ENCODE measurements at places on chromosomes 7 and 10.
A peak's percentile ranks its signal among the peaks of the same experiment; 100 is the strongest.

GRCh38 chr10:57628592-57629284, 639.0 kb downstream of the IPMK start:
- DNase-seq, result no peak

- DNase-seq, result no peak
Measured at GRCh38 chr10:22483132-22483531, 137.8 kb downstream of the SPAG6 start.

- no peak for DNase-seq
Measured at GRCh38 chr10:85651497-85651882, 715.1 kb downstream of the GRID1 start.

DNA sequence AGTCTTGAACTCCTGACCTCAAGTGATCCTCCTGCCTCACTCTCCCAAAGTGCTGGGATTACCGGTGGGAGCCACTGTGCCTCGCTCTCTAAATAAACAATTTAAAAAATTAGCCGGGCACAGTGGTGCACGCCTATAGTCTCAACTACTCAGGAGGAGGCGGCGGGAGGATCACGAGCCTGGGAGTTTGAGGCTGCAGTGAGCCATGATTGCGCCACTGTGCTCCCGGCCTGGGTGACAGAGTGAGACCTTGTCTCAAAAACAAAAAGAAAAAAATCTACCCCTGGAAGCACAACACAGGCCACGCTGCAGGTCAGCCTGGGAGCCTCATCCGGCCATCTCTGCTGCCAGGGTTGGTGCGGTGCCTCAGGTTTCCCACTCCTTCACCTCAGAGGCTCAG, 3.8 kb upstream of the EIF3B start:
- DNase-seq, result no peak

- no peak for DNase-seq
Measured at GRCh38 chr7:75957021-75957736, 37.2 kb downstream of the TMEM120A start.

DNA sequence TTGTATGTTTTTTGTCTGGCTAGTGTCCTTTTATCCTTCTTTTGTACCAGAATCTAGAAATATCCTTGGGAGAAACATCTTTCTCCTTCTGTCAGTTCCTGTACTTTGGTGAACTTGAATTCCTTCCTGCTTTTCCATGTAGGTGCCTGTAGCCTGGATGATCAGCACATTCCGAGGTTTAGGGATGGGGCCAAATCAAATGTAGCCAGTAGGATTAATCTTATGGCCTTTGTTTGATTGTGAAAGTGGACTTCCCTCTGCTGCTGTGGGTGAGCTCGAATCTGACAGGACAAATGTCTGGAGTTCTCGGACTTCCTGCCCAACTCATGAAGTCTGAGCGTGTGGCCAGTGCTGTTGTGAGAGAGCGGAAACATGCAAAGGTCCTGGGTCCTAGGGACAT, 33.2 kb upstream of the NAMPT start:
- DNase-seq, result no peak

GRCh38 chr7:97116308-97116707, 1.2 kb upstream of the SDHAF3 start:
- DNase-seq, result peak; percentile 20

- DNase-seq, result no peak
Measured at GRCh38 chr7:86760236-86760635, 116.5 kb downstream of the GRM3 start.

DNA sequence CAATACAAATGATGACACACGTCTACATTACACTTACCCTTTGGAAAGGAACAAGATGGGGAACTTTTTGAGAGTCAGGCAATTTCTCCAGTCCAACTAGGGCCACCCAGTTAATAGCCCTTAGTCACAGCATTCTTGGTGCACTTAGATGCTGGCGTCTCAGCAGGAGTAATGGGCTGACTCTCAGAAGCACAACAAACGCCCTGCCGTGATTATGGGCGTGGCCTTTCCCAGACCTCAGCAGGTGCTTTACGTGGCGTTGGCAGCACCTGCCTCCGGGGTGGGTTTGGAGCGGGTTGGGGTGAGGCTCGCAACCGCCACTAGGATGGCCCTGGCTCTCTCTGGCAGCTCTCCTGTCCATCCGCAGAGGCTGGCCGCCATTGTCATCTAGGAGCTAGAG, 147.6 kb upstream of the SHH start:
- no peak for DNase-seq

GRCh38 chr10:78437998-78438906, 404.6 kb downstream of the RPS24 start:
- no peak for DNase-seq

DNA sequence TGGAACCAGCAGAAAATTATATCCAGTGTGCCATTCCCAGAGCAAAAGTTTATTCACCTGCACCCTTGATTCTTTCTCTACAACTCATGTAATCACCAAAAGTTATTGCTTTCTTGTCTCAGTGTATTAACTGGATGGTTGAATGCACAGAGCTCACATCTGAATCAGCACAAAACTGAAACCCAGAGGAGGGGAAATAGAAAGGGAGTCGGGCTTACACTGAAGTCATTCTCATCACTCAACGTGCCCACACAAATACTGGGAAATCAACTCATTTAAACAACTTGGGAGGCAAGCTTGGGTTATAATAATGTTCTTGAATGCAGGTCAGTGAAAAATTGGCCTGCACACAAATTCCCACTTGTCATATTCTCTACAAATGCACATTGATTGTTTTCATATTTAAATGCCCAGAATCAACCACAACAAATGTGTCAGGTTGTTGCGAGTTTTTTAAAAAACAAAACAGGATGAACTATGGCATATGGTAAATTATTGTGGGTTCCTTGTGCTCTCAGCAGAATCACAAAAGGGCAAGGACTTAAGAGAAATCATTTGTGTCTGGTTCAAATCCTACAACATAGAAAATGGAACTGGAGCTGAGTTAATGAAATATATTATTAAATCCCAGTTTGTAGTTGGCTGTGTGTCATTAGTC, 125.9 kb upstream of the NOBOX start:
- no peak for DNase-seq

- DNase-seq, result no peak
Measured at GRCh38 chr7:1142051-1142635, 17.9 kb downstream of the ZFAND2A start.

GRCh38 chr10:49620841-49621378, 7.1 kb downstream of the CHAT start:
- no peak for DNase-seq

GRCh38 chr7:130921391-130922180, 187.6 kb upstream of the KLF14 start:
- peak; percentile 57 for DNase-seq

GRCh38 chr10:132066186-132066585, 440 bp downstream of the JAKMIP3 start:
- DNase-seq, result no peak

GRCh38 chr10:133335246-133336117, 1.2 kb downstream of the CALY start:
- DNase-seq, result no peak

DNA sequence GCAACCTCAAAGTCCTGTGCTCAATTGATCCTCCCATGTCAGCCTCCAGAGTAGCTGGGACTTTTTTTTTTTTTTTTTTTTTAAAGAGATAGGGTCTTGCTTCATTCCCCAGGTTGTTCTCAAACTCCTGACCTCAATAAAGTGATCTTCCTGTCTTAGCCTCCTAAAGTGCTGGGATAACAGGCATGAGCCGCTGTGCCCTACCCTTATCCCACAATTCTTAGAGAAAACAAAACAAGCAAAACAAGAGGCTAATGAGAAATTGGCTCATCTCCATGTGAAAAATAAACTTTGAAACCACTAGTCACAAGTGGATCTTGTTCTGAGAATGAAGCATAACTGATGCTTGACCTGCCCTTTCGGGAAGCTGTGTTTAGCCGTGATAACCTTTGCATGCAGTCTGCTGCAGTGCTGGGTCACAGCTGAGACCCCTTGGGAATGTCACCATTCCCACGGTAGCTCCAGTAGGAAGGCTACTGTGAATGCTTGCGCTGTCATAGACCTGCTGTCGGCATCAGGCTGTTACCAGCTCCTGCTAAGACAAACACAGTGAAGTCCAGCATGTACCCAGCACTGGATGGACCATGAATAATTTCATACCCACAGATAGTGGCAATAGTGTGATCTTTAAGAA, 290.7 kb upstream of the KIAA1217 start:
- no peak for DNase-seq

GRCh38 chr10:5776881-5777197, 36.4 kb downstream of the GDI2 start:
- DNase-seq, result no peak

GRCh38 chr7:27196287-27196767, 3.6 kb downstream of the HOXA13 start:
- DNase-seq, result no peak

DNA sequence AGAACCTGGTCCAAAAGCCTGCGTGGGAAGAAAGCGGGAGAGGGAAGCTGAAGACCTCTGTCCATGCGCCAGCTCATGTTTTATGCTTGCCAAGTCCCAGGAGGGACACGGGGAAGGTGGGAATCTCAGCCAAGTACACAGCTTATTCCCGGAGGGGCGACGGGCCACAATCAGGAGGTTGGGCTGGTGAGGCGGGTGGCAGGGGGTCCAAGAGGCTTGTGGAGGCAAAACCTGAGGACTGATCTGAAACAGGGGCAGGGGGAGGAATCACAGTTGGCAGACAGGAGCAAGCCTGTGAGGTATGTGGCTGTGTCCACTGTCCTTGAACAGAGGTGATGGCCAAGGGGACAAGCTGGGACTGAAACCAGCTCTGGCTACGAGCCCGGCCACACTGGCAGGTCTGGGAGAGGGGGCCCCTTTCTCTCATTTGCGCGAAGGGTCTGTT, 38.0 kb upstream of the LEP start:
- no peak for DNase-seq

- DNase-seq, result no peak
Measured at GRCh38 chr7:74405899-74406512, 47.7 kb upstream of the GTF2IRD1 start.

DNA sequence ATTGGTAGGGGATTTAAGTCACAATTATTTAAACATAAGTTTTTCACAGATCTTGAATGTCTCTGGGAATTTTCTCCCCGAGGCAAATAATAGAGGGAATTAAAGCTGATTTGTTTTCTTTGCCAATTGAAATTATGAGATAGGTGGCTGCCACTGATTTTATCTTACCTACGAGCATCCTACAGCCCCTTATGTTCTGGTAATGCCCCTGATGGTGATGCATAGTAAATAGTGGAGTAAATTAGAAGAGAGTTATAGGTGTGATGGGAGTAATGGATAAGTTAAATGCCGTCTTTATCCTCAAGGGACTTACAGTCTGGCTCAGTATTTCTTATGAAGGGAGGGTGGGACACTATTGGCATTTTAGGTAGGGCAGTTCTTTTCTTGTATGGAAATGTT, 58.1 kb downstream of the HDAC9 start:
- DNase-seq, result no peak
